ENCODE measurements at places on chromosomes 12 and 14.

- DNase-seq: no peak
These were observed 17.8 kb downstream of the KCNJ8 start for GRCh38 chr12:21756699-21757098.

DNA sequence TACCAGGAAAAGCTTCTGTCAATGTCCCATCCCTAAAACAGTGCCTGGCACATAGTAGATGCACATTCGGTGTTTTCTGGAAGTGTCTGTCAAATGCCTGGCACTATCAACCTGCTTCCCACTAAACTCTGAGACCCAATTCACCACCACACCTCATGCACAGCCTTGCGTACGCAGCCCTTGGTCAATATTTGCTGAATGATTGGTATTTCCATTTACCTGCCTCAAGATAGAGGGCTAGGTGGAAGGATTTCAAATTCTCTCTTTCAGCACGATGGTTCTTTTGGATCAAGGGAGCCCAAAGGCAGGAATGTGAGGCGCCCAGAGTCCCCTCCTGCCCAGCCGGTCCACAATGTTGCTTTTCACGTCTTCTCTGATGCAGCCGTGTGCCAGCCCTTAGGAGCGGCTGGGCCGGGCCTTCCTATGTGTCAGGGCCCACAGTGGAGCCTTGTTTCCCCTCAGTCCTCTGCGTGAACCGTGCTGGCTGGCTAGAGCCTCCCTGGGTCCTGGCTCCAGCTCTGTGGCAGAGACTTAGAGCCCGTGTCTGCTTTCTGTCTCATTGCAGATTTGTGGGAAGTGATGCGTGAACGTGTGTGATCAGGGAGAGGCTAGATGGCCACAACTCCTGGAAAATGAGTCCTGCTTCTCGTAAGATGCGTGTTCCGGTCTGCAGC is 99.9 kb upstream of the RFLNA start:
- DNase-seq: no peak

DNA sequence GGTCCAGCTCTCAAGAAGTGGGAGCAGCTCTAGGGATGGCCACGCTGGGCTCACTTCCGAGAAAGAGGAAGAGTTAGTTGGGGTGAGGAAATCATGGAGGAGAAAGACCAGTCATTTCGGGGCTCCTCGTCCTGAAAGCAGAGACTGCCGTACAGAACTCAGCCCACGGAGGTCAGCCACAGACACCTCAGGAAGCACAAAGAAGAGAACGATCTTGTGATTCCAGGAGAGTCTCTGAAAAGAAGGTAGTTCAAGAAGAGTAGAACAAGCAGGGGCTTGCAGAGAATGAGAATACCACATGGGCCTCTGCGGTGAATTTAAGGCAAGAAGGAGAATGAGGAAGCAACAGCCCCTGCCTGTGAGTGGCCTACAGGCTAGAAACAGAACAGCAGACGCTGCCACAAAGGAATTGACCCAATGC is 311.9 kb downstream of the CACNA1C start:
- peak; percentile 5 for DNase-seq

DNA sequence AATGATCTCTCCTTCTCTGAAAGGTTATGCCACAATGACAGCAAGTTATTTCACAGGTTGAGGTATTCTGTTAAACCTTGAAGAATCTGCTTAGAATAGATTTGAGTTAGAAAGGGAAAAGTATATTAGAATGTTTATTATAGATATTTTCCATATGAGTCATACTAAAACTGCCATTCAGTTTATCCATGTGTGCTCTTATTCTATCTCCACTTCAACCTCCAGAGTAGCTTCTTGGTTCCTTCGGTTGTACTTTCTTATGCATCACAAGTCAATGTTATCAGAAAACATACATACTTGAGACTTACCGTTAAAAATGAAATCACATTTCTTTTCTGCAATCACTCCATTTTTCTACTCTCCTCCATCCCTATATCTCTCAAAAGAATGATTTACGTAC is 197.7 kb downstream of the BCAT1 start:
- DNase-seq: no peak

DNA sequence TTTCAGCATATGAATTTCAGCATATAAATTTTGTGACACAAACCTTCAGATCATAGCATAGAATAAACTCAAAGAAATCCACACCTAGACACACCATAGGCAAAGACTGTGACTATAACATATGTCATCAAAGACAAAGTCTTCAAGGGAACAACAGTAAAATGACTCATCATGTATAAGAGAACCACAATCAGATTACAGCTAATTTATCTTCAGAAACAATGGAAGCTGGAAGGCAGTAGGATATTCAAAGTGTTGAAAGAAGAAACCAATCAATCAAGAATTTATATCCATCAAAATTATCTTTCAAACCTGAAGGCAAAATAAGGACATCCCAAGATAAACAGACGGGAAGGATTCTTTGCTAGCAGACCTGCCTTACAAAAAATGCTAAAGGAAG is 29.0 kb downstream of the DLK1 start:
- peak; percentile 45 for DNase-seq

GRCh38 chr14:89292579-89293313 is 124.3 kb downstream of the FOXN3 start:
- DNase-seq: no peak

GRCh38 chr14:22887260-22887989 is 4.4 kb downstream of the REM2 start:
- peak; percentile 89 for DNase-seq

- DNase-seq: no peak
These were observed 143.8 kb downstream of the ADGRD1 start for GRCh38 chr12:131097202-131098177.

DNA sequence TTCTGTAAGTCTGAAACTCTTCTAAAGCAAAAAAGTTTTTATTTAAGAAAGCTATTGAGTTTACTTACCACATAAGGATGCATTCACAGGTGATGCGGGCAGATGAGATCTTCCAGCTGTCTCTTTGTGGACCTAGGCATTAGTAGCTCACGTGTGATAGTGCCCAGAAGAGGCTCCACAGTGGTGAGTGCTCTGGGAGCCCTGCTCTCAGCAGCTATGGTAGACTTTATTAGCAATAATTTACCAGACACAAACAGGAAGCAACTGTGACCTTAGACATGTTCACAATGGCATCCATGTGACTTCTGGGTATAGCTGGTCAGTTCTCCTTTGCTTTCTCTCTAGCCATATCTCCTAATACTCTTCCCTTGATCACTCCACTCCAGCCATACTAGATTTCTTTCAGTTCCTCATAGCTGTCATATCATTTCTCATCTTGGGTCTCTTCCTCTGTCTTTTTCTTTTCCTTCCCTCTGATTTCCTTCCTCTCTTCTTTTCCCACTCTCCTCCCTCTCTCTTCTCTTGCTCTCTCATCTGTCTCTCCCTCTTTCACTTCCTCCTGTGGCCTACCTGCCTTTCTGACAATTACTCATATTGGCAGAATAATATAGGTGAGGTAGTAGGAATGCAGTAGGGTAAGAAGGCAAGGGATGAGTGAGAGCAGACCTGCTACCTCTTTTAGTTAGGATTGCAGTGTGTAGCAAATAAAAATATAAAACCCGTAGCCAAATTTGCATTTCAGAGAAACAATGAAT is 75.2 kb upstream of the SCAF11 start:
- DNase-seq: no peak

GRCh38 chr14:106166650-106167204 is 640.3 kb downstream of the TMEM121 start:
- DNase-seq: no peak

DNA sequence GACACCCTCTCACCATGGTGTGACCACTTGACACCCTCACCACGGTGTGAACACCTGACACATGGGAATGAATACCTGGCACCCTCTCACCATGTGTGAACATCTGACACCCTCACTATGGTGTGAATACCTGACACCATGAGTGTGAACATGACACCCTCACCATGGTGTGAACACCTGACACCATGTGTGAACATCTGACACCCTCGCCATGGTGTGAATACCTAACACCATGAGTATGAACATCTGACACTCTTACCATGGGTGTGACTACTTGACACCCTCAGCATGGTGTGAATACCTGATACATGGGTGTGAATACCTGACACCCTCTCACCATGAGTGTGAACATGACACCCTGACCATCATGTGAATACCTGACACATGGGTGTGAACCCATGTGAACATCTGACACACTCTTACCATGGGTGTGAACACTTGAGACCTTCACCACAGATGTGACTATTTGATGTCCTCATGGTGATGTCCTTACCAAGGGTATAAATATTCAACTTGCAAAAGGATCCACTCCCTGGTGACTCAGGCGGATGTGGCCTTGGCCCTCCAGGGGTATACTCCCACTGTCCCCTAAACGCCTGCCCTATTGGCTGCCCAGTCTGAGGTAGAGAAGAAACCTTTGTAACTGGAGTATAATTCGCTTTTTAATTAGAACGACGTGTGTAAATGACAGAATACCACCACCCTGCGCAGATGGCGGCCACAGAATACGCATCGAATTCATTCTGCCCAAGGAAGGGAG is 29.1 kb downstream of the RFLNA start:
- DNase-seq: no peak

DNA sequence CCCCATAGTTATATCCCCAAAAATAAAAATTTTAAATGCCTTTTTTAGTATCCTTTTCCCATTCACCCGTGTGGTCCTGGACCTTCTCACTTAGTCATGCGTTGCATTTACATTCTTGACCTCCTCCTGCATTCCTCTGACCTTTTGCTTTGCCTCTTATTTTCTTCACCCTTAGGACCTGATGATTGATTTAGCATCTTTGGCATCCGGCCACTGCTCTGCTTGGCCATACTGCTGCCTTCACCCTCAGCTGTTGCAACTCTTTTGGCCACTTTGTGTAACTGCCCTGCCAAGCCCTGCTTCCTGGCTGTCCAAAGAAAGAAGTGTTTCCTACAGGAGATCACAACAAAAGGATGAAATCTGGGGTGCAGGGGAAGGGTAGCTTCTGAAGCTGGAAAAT is 48.8 kb upstream of the SLC38A4 start:
- no peak for DNase-seq
